DMS79 (cell line): ENCODE measurements at places on chromosomes 2 and 18.

- no peak for DNase-seq
Observed at GRCh38 chr18:25164848-25165811, 186.8 kb downstream of the ZNF521 start.

DNA sequence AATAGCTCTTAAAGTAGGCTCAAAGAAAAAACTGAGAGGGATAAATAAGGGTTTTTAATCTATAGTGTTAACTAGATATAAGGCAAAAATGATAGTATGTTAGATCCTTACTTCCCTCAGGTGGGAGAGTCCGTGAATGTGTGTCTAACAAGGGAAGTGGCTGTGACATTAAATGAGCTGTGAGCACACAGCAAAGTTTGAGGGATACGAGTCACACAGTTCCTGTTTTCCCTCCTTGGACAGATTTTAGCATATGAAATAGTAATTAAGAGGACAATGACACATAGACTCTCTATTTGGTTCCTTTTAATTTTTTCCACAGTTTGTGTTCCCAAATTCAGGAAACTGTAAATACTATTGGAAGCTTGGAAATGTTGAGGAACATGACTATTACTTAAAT is 148.4 kb upstream of the CAVIN2 start:
- DNase-seq, result no peak

- no peak for DNase-seq
Observed at GRCh38 chr2:134280726-134281125, 26.9 kb downstream of the MGAT5 start.

- DNase-seq, result no peak
Observed at GRCh38 chr2:185531721-185532120, 206.9 kb upstream of the FSIP2 start.

DNA sequence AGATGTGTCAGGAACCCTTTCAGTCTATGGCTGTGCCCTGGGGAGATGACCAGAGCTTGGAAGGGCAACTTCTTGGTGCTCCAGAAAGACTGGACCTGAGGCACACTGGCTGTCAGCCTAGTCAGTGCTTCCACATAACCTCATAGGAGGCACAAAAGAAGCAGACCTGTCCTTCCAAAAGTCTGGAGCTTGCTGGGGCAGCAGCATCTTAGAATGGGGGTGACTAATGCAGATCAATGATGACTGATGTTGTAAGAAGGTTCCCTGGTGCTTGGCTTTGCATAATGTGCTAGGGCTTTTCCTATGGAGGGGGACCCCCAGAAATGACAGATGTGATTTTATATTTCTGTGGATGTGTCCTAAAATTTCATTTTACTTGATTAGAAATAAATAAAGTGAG is 255.7 kb upstream of the THUMPD2 start:
- no peak for DNase-seq

- no peak for DNase-seq
Observed at GRCh38 chr2:78614726-78615125, 410.8 kb upstream of the REG3G start.

DNA sequence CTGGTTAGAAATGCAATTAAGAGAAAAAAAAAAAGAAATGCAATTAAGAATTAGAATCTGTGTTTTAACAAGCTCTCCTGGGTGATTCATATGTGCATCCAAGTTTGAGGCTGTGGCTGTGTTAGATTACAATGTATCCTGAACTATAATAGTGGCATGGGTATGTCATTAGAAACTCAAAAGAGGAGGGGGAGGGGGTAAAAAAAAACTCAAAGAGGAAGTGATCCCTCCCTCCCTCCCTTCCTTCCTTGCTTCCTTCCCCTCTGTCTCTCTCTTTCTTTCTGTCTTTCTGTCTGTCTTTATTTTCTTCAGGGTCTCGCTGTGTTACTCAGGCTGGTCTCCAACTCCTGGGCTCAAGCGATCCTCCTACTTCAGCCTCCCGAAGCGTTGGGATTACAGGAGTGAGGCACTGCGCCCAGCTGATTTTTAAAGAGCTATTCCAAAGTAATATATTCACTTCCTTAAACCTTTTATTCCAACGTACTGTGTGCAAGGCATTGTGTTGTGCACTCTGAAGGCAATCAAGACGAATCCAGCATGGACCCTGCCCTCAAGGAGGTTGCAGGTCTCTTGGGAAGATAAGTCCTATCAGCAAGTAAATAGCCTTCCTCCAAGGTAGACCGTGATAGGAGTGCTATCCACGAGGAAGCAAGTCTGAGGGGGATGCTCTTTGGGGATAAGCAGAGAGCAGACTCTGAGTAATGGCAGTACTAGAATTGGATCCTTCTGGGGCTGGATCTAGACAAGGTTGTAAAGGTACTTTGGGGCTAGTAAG is 35.9 kb upstream of the MCFD2 start:
- DNase-seq, result no peak
